ENCODE measurements at places on chromosomes 11 and 22.

DNA sequence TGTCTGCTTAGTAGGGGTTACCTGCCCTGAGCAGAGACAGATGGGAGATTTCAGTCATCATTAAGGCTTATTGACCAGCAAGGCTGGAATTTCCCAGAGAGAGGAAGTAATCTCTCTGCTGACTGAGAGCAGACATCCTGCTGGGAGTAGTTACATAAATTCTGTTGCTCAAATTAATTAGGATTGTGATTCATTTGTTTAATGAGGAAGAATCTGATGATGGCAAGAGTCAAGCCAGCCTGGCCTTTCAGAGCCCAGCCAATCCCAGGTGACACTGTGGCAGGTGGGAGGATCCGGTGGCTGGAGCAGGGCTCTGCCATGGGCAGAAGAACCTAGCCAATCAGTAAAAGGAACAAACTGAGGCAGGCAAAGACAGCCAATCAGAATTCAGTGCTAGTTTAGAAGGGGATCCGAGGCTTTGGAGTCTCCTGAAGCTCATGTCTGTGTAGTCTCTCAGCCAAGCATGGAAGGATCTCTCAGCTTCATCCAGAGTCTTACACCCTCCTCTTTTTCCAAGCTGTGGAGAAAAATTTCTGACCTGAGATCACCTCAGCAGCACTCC is 61.2 kb upstream of the CHST1 start:
- DNase-seq, result no peak

DNA sequence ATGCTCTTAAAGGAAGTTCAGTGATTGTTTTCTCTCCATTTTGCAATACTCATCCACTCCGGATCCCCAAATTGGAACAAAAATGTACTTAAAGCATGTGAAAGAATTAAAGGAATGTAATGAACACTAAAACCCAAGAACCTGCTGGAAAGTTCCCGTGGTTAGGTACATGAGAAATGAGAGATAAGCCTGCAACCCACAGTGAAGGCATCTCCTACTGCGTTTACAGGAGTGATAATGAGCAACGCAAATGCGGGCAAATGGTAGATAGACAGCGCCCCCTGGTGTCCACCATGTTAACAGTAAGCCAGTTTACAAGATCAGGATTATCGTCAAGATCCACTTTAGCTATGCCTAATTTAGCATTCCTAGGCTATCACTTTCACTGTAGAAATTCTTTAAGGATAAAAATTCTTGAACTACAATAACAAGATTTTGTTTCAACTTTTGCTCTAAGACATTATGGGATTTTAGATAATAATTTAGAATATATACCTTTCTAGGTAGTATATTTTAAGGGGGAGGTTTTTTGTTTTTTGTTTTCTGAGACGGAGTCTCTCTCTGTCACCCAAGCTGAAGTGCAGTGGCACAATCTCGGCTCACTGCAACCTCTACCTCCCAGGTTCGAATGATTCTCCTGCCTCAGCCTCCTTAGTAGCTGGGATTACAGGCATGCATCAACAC is 29.9 kb downstream of the ALG9 start:
- peak; percentile 86 for DNase-seq

GRCh38 chr11:16001899-16002426 is 354.4 kb downstream of the SOX6 start:
- no peak for DNase-seq

DNA sequence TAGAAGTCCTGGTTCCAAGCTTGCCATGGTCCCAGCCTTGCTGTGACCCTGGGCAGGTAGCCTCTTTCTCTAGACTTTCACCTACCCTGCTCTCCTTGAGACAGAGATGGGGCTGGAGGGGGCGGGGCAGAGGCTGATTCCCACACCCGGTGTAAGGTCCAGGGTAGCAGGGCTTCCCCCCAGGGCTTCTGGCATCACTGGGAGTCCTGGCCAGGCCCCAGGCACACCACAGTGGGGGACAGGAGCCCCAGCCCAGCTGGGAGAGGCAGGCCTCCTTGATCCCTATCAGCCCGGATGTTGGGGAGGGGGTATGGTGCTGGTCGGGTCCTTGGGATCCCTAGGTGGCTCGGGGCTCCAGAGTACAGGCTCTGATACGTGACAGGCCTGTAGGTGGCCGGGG is 1.7 kb upstream of the NUDT8 start:
- no peak for DNase-seq

DNA sequence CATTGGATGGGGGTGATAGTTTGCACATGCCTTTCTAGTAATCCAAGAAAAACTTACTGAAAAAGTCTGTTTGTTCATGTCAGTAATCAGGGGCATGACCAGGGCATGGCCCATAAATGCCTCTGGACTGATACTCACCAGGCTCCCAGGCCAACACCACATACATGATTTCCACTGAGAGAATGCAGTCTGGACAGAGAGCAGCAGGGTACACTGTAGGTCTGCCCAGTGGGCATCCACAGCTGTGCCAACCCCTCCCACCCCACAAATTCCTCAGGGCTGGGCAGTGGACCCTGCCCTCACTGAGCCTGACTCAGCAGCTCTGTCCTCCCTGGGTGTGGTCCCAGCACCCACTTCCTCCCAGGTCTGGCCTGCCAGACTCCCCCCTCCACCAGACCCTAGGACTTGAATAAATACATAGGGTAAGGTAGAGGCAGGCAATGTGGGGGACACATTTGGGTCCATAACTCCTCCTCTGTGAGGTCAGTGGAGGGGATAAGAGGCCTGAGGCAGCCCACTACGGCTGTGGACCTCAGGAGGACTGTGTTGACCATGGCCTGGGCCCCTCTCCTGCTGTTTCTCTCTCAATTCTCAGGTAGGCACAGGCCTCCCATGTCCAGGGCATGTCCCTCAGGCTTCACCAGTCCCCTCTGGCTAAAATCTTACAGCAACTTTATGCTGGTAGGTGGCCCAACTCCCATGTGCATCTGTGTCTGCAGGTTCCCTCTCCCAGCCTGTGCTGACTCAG is 92.2 kb upstream of the TOP3B start:
- no peak for DNase-seq

All from CD8-positive, alpha-beta memory T cell (primary cell).